Activated CD4-positive, alpha-beta T cell treated with anti-CD3 and anti-CD28 coated beads, Interleukin-2, amount 50 U/mL, for 4 hours (primary cell): ENCODE measurements at places on chromosomes 2 and 18.

DNA sequence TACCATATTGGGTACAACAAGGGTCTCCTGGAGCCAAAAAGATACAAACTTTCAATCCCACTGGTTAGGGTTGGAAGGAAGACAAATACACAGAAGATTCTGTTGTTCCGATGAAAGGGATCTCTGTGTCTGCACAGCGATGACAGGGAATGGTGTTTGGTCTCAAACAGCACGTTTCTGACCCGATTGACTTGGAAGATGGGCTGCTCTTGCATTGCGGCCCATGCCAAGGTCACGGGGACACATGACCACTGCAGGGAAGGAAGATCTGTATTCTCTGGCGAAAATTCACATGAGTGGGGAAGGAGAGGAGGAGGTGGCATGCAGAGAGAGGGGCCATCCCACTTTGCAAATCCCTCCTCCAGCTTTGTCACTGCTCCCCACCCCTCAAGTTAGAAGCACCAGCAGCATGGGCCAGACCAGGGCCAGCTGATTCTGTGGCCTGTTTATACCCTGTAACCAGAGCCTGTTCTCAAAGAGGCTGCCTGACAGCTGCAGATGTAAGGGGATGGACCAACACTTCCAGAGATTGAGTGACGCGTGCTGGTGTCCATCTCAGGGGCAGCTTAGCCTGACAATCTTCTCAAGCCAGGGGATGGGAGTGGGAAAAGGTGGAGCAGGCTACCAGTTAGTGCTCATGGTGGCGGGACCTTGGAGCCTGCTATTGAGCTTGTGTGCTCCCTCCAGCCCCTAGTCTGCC, 57.2 kb downstream of the TNP1 start:
- DNase-seq = no peak

DNA sequence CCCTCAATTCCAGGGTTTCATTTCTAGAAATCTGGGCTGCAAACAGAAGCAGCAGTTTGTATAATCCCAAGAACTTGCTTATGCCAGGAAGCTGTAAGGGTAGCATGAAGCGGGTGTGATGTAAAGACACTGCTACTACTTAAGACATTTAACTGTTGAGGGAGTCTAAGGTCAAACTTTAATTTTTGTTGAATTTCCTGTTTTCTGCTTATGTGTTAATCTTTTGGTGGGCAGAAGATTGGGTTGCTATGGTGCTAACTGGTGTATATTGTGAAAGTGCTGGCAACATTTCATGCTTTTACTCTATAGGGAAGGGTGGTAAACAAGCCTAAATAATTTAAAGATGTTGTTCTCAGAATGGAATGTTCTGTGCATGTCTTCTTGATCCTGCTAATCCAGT, 2.7 kb downstream of the NCOA1 start:
- DNase-seq = no peak

- no peak for DNase-seq
These were observed 96.2 kb downstream of the MRPS9 start for GRCh38 chr2:105134081-105134480.

DNA sequence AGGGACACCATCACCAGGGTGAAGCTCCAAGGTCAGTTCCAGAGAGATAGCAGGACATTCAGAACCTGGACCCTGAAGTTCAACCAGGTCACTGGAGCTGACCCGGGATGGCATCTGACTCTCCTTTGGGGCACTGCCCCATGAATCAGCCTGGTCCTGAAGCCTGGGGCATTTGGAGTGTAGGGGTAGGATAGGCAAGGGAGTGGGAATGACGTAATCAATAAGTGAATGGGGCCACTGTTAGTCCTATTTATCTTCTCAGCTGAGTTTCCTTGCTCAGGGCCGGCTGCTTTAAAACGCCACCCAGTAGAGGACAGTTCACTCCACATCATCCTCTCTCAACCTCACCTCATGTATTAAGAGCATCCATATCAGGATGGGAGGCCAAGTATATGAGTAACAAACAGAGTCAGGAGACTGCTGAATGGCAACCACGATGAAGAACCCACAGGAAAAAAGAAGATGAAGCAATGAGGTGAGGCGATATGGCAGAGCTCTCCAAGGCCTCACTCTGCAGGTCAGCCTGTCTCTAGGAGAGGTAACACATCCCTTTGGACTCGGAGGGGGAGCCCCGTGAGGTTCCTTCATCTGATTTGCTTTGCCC, 1.8 kb upstream of the RFX8 start:
- no peak for DNase-seq

DNA sequence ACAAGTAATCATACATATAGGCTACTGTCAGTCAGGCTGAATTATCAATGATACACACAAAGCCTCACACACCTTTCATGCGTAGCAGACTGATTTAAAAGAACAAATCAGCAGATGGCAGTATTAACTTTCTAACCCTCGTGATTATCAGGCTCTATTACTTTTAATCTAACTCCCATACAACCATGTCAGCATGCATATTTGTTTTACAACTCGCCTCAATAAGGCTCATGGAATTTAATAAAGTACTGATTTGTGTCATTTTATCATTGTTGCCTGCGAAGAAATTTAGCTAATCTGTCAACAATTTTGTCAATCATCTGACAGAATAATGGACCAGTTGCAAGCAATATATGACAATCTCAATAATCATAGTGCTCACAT, 82.8 kb downstream of the SLC25A12 start:
- no peak for DNase-seq

- no peak for DNase-seq
These were observed 40.0 kb upstream of the FRZB start for GRCh38 chr2:182906454-182906853.

- no peak for DNase-seq
These were observed 258.7 kb upstream of the HS6ST1 start for GRCh38 chr2:128577141-128577930.

- no peak for DNase-seq
These were observed 107.8 kb upstream of the CNTNAP5 start for GRCh38 chr2:123917241-123917640.

DNA sequence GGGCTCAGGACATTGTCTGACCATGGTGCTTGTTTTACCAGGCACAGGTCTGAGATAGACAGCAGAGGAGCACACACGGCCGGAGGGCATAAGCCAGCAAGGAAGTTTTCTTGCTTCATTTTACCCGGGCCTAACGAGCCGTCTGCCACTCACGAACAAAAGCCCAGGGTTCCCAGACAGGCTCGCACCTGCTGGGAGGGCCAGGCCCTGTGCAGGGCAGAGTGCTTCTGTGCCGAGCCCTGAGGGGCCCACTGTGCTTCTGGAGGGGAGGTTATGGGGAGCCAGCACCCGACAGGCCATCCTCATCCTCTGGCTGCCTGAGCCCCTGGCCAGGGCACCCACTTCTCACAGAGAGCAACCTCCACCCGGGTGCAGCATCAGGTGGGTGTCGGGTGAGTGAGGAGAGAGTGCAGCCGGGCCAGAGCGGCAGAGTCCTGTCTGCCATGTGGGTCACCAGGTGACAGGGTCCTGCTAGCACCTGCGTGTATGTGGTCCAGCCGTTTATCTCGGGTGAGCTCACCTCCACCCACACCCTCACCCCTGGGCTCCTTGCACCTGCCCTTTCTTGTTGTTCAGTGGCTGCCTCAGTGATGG, 297.9 kb downstream of the NDUFA10 start:
- DNase-seq = no peak

DNA sequence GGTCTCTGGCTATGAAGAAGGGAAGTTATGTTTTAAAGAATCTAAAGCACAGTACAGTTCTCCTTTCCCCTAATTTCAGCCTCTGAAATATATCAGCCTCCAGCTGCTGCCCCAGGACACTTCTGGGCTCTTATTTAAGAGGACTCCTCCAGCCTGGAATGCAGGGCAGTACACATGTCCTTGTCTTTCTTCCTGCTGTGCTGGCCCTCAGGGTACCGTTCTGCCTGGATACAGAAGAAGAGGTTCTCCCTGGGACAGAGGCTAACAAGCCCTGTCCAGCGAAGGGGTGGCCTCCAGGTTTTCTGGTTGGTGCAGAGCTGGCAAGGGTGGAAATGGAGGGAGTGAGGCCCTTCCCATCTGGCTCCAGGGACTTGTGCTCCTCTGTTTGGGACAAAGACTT, 22.1 kb downstream of the MLPH start:
- DNase-seq = no peak

DNA sequence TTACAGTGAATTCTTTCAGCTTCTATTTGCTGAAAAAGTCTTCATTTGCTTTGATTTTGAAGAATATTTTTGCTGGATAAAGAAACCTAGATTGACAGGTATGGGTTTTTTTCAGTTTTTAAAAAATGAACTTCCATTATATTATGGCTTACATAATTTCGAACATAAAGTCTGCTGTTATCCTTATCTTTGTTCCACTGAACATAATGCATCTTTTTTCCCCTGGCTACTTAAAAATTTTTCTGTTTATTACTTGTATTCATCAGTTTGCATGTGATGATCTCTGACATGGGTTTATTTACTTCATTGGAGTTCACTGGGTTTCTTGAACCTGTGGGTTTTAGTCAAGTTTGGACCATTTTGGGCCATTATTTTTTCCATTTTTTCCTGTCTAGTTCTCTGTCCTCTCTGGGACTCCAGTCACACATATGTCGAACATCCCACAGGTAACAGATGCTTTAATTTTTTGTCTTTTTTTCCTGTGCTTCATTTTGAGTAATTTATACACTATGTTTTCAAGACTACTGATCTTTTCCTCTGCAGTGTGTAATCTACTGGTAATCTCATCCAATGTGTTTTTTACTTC, 33.1 kb downstream of the SEC11C start:
- DNase-seq = no peak

- DNase-seq = no peak
These were observed 25.9 kb downstream of the RAB12 start for GRCh38 chr18:8635087-8635486.

DNA sequence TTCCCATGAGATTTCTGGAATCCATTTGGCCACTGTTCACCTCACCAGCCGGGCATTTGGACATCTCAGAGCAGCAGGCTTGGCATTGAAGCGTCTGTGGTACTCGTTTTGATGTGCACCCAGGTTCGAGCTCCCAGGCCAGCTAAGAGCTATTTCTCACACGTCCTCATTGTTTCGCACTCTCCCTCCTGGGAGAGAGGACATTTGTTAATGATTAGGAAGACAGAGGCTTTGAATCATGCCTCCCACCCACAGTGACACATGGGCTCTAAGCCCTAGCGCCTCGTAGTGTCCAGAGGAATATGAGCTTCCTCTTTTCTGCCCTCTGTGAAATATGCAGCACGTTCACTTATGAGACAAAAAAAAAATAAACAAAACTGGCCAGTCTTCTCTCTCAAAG, 361.8 kb downstream of the RND3 start:
- no peak for DNase-seq

GRCh38 chr2:136205615-136206014, 87.7 kb upstream of the CXCR4 start:
- DNase-seq = no peak

GRCh38 chr2:24512831-24513230, 21.8 kb downstream of the NCOA1 start:
- no peak for DNase-seq

GRCh38 chr2:2243666-2244065, 87.4 kb downstream of the MYT1L start:
- DNase-seq = no peak

DNA sequence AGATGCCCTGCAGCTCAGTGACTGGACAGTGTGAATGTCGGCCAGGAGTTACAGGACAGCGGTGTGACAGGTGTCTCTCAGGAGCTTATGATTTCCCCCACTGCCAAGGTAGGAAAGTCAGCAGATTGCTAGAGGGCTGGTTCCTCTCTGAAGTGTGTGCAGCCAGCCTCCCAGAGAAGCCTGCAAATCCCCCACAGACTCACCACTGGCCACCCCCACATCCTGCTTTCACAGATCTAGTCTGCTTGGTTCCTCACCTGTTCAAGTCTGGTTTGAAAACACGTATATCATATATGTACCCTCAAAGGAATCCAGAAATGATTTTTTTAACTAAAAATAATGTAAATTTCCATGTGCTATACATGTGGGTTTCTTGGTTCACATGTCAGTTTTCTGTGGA, 121.1 kb downstream of the LAMA3 start:
- peak; percentile 4 for DNase-seq

- no peak for DNase-seq
These were observed 19.3 kb upstream of the TMEM87B start for GRCh38 chr2:112035786-112036185.

- no peak for DNase-seq
These were observed 39.5 kb downstream of the SFT2D3 start for GRCh38 chr2:127740665-127741288.

DNA sequence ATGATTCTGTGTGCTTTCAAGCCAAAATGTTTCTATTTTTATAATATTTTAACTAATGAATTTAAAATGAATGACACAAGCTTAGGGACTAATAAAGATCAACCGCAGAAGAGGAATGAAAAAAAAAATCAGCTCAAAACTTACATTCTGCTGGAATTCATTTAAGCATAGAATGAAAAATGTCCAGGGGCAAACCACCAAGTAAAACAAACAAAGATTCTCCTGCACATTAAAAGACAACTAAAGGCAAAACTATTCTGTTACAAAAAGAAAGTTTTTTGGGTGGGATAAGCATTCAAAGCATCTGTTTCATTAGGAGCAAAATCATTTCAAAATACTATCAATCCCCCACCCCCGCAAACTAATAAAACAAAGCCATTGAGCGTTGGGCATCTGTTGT, 99.3 kb upstream of the SOX11 start:
- no peak for DNase-seq

GRCh38 chr2:100778637-100779450, 41.1 kb upstream of the NPAS2 start:
- DNase-seq = no peak

- no peak for DNase-seq
These were observed 49.9 kb downstream of the RTN4 start for GRCh38 chr2:55000341-55000740.

DNA sequence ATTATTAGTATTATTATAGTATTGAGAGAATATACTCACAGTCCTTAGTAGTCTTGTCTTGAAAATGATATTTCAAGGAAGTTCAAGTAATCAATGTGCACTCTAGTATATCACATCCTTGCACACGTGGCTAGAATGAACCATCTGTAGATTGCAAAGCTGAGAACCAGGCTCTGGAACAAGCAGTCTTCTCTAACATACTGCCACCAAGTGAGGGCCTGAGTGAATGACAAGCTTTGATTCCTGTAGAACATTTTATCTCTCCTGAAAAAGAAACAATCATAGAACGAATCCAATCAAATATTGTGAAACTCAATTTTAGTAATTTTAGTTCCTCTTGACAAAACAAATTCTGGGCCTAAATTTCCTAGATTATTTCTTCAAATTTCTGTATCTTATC, 55.3 kb upstream of the SULT1C3 start:
- no peak for DNase-seq

GRCh38 chr2:68292108-68292710, 27.5 kb downstream of the CNRIP1 start:
- DNase-seq = peak; percentile 1

GRCh38 chr2:242047963-242048362, 178.4 kb downstream of the RTP5 start:
- DNase-seq = no peak
